ENCODE measurements at places on chromosomes 3 and 15.

GRCh38 chr3:9231471-9231870 lies 18.0 kb downstream of the SRGAP3 start:
- H3K4me3 ChIP-seq: peak overlapping the region; percentile 20
- H3K27ac ChIP-seq: peak overlapping the region; percentile 87
- H3K27me3 ChIP-seq: no peaks in the 10 kb centered on the region
- peaks cover 70% of the 10 kb centered on the region for H3K4me1 ChIP-seq
- no peak for DNase-seq

DNA sequence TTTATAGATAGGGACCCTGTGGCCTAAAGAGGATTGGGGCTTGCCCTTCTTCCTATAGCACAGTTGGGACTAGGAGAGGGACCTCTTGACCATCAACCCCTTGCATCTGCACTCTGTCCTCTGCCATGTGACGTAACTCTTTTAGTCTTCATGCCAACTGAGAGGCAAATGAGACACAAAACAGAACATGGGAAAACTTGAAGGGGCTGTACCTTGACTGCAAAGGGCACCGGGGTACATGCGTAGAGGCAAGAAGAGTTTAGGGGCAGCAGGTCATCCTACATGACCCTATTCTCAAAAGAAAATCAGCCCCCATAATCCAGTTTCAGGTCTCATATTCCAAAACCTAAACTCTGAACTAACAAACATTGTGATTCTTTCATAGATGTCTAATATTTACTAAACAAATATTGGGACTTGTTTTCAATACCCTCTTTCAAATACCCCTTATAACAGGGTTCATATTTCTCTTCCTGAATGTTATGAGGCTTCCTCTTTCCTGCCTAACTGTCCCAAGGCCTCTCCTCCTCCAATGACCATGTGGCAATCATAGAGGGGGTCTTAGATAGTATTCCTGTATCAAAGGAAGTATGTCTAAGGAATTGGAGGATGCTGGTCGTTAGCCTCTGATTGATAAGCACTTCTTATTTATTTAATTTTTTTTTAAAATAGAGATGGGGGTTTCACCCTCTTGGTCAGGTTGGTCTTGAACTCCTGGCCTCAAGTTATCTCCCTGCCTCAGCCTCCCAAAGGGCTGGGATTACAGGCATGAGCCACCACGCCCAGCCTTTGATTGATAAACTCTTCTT lies 20.6 kb downstream of the ACKR2 start:
- no peaks in the 10 kb centered on the region for H3K4me1 ChIP-seq
- H3K27me3 ChIP-seq: peaks cover 16% of the 10 kb centered on the region
- H3K4me3 ChIP-seq: no peak overlapping the region
- H3K27ac ChIP-seq: no peak overlapping the region

- DNase-seq: no peak
- no peaks in the 10 kb centered on the region for H3K4me1 ChIP-seq
- no peaks in the 10 kb centered on the region for H3K27me3 ChIP-seq
- H3K27ac ChIP-seq: no peak overlapping the region
- H3K36me3 ChIP-seq: no peaks in the 10 kb centered on the region
Observed at GRCh38 chr3:9903238-9903624, 583 bp downstream of the IL17RE start.

DNA sequence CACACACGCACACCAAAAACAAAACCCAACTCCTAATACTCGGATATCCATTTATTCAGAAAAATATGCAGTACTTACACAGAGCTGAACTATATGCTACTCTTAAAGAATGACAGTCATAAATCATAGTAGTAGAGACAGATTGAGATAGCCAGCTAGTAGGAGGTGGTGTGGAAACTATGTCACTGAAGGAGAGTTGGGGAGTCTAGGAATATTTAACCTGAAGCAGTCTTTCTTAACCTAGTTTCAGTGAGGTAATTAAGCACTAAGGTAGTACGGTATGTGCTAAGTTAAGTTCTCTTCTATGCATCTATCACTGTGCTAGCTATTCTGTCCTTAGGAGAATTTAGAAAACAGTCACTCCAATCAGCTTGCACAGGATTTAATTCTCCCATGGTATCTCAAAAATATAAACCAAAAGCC lies 54.2 kb downstream of the ANKRD28 start:
- peaks cover 76% of the 10 kb centered on the region for H3K36me3 ChIP-seq
- H3K4me3 ChIP-seq: no peak overlapping the region
- no peak overlapping the region for H3K27ac ChIP-seq
- no peak for DNase-seq
- no peaks in the 10 kb centered on the region for H3K27me3 ChIP-seq
- no peaks in the 10 kb centered on the region for H3K4me1 ChIP-seq

GRCh38 chr3:149368201-149368673 lies 9.2 kb downstream of the TM4SF1 start:
- DNase-seq: no peak
- H3K27me3 ChIP-seq: peaks cover 28% of the 10 kb centered on the region
- no peak overlapping the region for H3K27ac ChIP-seq
- no peaks in the 10 kb centered on the region for H3K36me3 ChIP-seq

DNA sequence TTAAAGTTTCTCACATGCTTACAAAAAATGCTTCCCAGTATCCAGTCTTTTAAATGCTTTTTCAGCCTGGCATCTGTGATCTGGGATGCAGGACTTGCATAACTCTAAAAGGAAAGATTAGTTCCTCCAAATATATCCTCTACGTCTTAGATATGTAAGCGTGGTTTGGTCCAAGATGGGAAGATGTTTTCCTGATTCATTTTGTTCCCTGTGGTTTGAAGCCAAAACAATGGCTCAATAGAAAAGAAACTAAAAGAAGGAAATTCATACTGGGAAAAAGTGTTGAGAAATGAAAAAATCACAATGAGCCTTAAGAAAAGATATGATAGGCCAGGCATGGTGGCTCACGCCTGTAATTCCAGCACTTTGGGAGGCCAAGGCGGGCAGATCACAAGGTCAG lies 1002.8 kb downstream of the NAALADL2 start:
- no peak overlapping the region for H3K27ac ChIP-seq
- no peaks in the 10 kb centered on the region for H3K36me3 ChIP-seq
- no peak overlapping the region for H3K4me3 ChIP-seq

DNA sequence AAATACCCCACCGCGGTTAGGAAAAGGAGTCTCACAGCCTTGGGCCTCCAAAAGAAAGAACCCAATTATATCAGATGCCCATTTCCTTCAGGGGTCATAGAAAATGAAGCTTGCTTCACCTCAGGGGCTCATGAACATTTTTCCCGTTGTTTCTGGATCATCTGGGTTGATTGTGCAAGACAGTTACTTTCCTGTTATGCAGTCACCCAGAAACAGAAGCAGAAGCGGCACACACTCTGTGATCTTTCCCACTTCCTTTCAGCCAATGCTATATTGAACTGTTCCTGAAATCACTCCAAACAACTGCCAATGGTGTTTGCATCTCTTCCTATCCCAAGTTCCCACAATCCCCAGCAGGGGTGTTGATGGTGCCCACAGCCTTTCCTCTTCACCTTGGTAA lies 295.6 kb upstream of the RASGRP1 start:
- peaks cover 5% of the 10 kb centered on the region for H3K4me1 ChIP-seq
- no peaks in the 10 kb centered on the region for H3K27me3 ChIP-seq
- DNase-seq: no peak
- no peak overlapping the region for H3K4me3 ChIP-seq
- no peak overlapping the region for H3K27ac ChIP-seq
- no peaks in the 10 kb centered on the region for H3K36me3 ChIP-seq
